NCI-H2029 treated with DMSO at 0.1 percent for 48 hours (cell line): ENCODE measurements at places on chromosomes 7 and 10.
A peak's percentile ranks its signal among the peaks of the same experiment; 100 is the strongest.

DNA sequence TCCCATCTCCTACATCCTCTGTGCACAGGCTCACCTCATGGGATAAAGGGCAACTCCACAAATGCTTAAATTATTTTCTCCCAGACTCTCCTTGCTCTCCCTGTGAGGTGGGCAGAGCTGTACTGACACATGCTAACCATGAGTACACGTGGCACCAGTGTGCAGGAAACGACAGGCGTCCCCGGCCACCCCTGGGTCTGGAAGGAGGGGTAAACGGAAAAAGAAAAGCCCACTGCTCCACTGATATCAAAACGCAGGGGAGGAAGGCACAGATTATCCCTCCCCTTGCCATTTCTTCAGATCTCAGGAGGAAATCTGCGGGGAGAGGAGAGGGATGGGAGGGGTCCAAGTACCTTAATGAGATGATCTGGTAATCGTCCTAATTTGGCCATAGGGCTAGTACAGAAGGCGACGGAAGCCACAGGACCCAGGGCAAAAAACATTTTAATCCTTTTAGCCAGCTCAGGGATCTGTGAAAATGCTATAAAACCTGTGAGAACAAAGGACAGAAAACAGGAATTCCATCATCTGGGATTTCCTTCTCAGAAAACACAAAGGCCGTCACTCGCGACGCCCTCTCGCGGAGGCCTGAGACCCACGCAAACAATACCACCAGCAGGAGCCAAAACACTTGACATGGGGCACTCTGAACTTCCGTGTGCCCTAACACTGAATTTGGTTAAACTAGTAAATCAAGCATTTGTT lies 17.8 kb upstream of the CH25H start:
- DNase-seq = no peak

GRCh38 chr10:5561704-5562645 lies 37.2 kb downstream of the CALML3 start:
- DNase-seq = no peak

- DNase-seq = no peak
These were observed 30.6 kb upstream of the TUBB8 start for GRCh38 chr10:79532-80215.

- DNase-seq = peak; percentile 83
These were observed 33.4 kb upstream of the PPP3CB start for GRCh38 chr10:73529089-73529832.

DNA sequence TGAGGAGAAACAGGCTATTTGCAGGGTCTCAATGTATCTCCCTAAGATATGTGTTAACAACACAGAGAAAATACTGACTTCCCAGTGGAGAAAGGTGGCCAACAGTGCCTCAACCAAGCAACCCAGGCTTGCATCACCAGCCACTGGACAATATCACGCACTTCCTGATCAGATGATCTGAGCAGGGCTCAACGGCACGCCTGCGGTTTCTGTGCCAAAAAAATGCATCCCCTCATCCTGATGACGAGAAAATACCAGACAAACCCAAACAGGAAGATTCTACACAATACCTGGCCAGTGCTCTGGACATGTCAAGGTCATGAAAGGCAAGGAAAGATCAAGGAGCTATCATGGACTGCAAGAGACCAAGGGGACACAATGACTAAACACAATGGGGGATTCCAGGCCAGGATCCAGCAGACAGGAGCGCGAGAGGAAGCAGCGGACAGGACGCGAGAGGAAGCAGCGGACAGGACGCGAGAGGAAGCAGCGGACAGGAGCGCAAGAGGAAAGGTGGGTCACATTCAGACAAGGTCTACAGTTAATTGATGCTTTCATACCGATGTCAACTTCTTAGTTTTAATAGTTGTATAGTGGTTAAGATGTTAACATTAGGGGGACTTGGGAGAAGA lies 51.1 kb downstream of the GNA12 start:
- no peak for DNase-seq

- no peak for DNase-seq
These were observed 134.3 kb downstream of the DOCK4 start for GRCh38 chr7:112071856-112072255.

DNA sequence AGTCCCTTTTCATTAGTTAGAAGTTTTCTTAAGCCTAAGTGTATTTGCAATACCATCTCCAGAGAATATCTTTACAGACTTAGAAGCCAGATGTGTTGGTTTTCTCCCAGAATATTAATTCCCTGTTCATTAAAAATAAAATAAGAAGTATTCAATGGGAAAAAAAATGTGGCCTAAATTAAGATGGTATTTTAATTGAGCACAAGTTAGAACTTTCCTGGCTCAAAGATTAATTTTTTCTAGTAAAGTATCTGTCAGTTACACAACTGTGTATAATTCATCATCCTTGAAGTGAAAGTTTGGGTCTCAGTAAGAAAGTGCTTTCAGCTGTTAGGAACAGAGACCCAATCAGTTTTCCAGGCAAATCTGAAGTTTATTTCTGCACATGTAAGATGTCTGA lies 1179.5 kb upstream of the C7orf33 start:
- no peak for DNase-seq
